Tongue (tissue), 3 donors: ENCODE measurements at places on chromosomes 12 and 14.

DNA sequence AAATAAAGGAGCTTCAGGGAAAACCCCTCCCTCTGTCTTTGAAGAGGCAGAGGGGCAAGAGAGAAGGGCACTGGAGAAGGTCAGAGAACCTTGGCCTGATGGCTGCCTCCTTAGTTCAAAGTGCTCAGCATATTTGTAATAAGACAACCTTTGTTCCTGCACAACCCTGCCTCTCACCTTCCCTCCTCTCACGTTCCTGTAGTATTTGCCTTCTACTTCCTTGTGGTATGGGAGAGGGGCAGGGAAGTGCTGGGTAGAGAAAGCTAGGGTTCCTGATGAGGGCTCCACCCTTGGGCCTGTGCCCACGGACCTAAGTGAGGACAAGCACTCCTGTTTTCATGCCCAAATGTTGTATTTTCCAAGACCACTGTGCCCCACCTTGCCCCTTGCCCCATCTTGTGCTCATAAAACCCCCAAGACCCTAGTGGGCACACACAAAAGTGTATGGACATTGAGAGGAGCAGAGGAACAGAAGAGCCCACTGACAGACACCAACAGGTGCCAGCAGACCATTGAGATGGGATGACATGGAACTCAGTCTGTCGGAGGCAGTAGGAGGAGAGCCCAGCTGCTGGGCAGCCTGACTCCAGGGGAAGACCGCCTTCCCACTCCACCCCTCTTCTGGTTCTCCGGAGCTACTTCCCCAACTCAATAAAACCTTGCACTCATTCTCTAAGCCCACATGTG, 261.5 kb upstream of the CCDC196 start:
- peak; percentile 15 for DNase-seq

GRCh38 chr12:40315375-40315774, 90.6 kb downstream of the LRRK2 start:
- no peak for DNase-seq

GRCh38 chr12:120534703-120535655, 823 bp downstream of the RNF10 start:
- DNase-seq = peak; percentile 71

DNA sequence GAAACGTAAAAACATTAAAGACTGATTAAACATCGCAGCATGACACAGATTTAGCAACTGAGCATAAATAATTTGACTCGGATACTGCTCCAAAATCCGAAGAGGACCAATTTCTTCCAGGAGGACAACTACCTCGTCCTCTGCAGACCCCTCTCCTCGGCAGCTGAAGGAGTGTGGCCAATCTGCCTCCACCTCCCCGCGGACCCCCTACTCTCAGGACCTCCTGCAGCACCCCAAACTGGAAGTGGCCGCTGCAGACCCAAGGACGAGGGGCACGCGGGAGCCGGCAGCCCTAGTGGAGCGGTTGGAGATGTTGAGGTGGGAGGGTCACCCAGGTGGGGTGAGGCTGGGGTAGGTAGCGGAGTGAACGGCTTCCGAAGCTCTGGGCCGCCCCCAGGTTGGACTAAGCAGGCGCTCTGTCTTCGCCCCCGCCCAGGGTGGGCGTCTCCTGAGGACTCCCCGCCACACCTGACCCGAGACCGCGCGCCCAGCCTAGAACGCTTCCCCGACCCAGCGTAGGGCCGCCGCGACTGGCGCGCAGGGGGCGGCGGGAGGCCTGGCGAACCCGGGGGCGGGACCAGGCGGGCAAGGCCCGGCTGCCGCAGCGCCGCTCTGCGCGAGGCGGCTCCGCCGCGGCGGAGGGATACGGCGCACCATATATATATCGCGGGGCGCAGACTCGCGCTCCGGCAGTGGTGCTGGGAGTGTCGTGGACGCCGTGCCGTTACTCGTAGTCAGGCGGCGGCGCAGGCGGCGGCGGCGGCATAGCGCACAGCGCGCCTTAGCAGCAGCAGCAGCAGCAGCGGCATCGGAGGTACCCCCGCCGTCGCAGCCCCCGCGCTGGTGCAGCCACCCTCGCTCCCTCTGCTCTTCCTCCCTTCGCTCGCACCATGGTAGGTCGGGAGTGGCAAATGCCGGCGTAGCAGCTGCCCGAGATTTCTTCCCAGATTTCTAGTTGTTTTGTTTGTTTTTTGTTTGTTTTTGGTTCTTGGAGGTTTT, at the start of gene CALM1:
TSS of gene CALM1 (plus strand) at position 689 of the 999 bp plus-strand sequence. CDS start at position 891, 202 bp downstream.
- peak; percentile 95 for DNase-seq

GRCh38 chr12:75058228-75058627, 151.4 kb downstream of the KCNC2 start:
- DNase-seq = no peak

- DNase-seq = no peak
Measured at GRCh38 chr12:87779016-87779415, 250.2 kb downstream of the C12orf50 start.

- peak; percentile 27 for DNase-seq
Measured at GRCh38 chr12:111034083-111034885, 113.9 kb upstream of the MYL2 start.

- no peak for DNase-seq
Measured at GRCh38 chr12:103848143-103848542, 7.1 kb upstream of the NT5DC3 start.

DNA sequence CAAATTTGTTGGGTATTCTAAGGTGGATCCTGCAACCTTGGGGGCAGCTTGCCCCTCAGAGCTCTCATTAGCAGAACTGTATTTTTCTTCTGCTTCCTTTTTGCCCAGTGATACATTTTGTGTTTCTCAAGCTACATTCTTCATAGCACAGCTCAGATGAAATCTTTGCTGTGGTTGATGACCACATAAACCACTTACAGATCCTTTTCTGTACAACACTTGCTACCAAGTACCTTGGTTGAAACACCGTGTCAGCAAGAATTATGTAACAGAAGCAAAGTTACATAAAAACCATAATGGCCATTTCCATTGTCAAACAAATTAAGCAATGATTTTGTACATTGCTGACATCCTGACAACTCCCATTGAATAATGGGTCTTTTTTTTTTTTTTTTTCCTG, 9.7 kb upstream of the PLBD1 start:
- no peak for DNase-seq

- no peak for DNase-seq
Measured at GRCh38 chr12:29593001-29593400, 95.5 kb upstream of the OVCH1 start.
